ENCODE measurements at places on chromosomes 4 and X.
A peak's percentile ranks its signal among the peaks of the same experiment; 100 is the strongest.

GRCh38 chrX:14505648-14506047 lies 23.7 kb upstream of the GLRA2 start:
- DNase-seq = no peak

GRCh38 chrX:20913760-20914159 lies 460.5 kb upstream of the CNKSR2 start:
- no peak for DNase-seq

- no peak for DNase-seq
These were observed 295.3 kb upstream of the CTSO start for GRCh38 chr4:156248917-156249316.

- DNase-seq = no peak
These were observed 308.7 kb downstream of the DCTD start for GRCh38 chr4:182608525-182608924.

DNA sequence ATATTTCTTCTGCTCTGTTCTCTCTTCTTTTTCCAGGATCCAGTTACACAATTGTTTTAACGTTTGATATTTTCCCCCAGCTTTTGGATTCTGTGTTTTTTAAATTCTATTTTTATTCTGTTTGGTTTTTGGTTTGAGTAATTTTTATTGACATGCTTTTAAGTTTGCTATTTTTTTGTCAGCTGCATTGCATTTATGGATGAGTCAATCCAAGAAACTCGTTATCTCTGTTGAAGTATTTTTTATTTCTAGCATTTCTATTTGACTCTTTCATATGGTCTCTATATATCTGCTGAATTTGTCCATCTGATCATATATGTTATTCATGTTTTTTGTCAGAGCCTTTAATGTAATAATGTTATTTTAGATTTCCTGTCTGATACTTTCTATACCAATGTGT lies 65.6 kb downstream of the DDIT4L start:
- no peak for DNase-seq

DNA sequence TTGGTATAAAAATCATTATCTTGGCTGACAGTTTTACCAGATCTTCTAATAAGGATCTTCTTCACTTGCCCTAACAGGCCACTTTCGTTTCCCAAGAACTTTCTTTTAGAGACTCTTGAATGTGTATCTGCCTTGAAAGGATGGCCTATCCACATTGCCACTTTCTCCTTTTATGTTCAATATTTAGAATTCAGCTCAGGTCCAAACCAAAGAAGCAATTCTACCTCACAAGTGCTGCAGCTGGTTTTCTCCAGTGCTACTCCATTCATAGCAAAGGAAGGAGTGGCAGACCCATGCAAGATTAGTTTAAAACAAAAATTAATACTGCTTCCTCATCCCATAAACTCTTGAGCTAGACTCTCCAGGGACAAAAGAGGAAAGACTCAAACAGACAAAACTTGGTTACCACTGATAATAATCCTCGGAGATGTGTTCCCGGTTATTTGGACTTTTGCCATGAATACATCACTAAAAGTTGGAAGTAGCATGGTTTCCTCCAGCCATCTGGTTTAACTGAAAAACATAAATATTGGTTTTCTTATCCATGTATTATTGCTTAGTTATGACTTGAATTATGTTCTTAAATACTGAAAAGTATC lies 401.8 kb downstream of the PABPC4L start:
- no peak for DNase-seq

DNA sequence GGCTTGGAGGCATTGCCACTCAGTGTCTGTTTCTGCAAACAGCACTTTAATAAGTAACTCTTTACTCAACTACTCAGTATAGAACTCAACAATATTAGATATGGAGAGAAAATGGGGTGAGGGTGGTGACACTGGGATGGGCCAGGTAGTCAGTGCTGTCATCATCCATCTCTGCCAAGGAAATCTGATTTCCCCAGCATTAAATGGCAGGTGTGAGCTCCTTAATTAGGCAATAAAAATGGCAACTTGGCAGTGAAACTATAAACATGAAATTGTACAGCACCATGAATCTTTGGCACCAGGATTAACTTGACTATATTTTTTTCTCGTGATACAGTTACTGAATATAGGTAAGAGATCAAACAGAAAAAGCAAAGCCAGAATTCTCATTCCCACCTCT lies 146.2 kb downstream of the GLRA2 start:
- DNase-seq = no peak

- no peak for DNase-seq
These were observed 163.8 kb upstream of the PGRMC2 start for GRCh38 chr4:128451270-128451905.

DNA sequence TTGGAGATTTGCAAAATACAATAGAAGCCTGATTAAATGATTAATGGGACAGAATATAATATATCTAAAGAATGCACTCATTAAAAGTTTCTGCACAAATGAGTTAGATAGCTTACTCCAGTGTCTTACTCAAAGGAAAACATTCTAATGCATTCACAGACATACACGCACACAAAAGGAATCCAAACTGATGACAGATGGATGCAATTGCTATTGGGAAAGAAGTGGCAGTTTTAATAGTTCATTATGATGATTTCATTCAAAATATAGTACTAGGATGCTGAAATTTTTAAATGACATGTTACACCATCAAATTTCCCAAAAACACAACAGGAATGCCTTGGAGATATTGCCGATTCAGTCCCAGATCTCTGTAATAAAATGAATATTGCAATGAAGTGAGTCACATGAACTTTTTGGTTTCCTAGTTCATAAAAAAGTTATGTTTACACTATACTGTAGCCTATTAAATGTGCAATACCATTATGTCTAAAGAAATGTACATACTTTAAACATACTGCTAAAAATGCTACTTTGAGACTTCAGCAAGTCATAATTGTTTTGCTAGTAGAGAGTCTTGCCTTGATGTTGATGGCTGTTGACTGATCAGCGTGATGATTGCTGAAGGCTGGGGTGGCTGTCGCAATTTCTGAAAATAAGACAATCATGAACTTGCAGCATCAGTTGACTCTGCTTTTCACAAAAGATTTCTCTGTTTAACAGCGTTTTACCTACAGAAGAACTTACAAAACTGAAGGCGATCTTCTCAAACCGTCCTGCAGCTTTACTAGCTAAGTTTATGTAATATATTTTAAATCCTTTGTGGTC lies 45.6 kb downstream of the BBS12 start:
- no peak for DNase-seq

GRCh38 chr4:108611365-108611764 lies 9.0 kb upstream of the RPL34 start:
- DNase-seq = no peak

DNA sequence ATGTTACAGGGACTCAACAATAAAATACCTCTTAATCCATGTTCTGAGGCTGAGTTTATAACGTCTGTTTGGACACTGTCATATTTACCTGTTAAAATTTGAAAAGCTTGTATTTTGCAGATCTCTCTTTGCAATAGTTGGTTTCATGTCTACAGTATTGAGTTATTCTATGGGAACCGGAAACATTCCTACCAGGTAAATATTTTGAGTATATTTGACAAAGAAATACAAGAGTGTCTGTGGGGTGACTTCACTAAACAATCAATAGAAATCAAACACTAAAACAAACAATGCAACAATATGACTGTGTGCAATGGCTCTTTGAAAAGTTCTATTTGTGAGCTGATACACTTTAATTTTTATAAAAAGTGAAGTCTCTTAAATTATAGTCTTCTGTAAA lies 47.7 kb upstream of the CXCL8 start:
- no peak for DNase-seq

GRCh38 chr4:2792711-2793585 lies at the start of gene SH3BP2:
SH3BP2 (plus strand) TSS chr4:2793085; CDS start chr4:2820618, 27,533 bp downstream.
- peak; percentile 77 for DNase-seq

DNA sequence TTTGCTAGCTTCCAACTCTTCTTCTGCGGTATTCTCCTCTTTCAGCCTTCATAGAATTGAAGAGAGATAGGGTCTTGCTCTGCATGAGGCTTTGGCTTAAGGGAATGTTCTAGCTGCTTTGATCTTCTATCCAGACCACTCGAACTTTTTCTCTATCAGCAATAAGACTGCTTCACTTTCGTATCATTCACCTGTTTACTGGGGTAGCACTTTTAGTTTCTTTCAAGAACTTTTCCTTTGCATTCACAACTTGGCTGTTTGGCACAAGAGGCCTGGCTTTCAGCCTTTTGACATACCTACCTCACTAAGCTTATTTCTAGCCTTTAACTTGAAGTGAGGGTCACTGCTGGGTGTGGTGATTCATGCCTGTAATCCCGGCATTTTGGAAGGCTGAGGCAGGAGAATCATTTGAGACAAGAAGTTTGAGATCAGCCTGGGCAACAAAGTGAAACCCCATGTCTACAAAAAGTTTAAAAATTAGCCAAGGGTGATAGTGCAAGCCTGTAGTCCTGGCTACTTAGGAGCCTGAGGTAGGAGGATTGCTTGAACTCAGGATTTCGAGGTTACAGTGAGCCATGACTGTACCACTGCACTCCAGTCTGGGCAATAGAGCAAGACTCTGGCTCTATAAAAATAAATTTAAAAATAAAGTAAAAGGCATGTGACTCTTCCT lies 47.1 kb upstream of the HPGDS start:
- DNase-seq = no peak

Measured in CD4-positive, alpha-beta T cell (primary cell).